Stimulated activated CD4-positive, alpha-beta T cell treated with anti-CD3 and anti-CD28 coated beads, TNF-alpha, amount 100 ng/mL, for 1 hour (primary cell): ENCODE measurements at places on chromosomes 7 and 10.

DNA sequence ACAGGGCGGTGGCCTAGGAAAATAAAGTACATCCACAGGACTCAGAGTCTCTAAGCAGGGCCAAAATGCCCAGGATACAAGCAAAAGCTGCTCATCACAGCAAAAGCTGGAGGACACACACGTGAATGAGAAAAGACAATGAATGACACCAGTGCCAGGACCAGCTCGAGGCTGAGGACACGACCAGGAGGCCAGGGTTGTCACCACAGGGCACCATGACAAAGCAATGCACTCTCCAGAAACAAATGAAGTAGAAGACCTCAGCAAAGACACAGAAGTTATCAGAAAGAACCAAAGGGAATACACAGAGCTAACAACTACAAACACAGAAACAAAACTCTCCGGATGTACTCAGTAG is 92.1 kb downstream of the FOXL3 start:
- DNase-seq: no peak

GRCh38 chr10:104324221-104324686 is 14.0 kb downstream of the ITPRIP start:
- no peak for DNase-seq

GRCh38 chr10:118102121-118102520 is 55.4 kb upstream of the RAB11FIP2 start:
- no peak for DNase-seq

DNA sequence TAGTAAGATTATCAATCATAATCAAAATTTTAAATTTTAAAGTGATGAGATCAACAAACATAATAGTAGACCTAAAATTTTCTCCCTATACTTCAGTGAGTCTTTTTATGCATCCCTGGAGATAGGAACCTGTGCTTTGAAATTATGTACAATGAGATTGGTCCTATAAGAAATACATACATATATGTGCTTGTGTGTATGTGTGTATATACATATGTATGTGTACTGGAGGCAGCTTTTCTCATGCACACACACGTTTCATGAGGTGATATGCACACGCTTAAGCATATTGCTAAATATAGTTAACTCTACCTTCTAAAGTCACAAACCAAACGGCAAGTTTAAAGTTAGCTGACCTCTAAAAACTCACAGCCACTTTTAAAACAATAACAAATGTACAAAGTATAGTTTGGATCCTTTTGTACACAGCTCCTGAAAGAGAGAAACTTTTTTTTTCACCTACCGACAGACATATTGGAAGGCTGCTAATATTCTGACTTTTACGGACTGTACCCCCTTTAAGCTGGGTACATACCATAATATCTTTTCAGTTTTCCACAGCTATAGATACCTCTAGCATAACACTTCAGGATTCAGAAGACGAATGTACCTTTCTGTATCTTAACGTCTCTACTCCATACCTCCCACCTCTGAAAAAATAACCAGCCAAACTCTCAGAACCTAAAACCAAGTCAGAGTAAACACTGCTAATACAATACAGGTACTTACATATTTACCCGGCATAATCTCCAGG is 3.3 kb downstream of the ITGB1 start:
- DNase-seq: no peak

- no peak for DNase-seq
These were observed 175.3 kb upstream of the TARP start for GRCh38 chr7:38448584-38449234.

DNA sequence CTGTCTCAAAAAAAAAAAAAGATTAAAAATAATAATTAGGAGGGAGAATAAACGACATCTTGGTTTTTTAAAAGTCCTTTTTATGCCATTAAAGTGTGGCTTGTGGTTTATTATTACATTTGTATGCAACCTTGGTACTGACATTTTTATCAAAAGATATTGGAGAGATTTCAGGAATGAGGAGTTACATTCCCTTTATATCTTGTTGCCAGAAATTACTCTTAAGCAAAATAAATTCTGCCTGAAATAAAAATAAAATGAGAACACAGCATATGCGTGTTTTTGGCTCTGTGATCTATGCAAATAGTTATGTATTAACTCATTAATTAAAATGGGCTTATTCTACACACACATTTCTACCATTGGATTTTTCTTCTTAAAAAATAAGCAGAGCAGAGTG is 202.4 kb downstream of the BICC1 start:
- DNase-seq: no peak

DNA sequence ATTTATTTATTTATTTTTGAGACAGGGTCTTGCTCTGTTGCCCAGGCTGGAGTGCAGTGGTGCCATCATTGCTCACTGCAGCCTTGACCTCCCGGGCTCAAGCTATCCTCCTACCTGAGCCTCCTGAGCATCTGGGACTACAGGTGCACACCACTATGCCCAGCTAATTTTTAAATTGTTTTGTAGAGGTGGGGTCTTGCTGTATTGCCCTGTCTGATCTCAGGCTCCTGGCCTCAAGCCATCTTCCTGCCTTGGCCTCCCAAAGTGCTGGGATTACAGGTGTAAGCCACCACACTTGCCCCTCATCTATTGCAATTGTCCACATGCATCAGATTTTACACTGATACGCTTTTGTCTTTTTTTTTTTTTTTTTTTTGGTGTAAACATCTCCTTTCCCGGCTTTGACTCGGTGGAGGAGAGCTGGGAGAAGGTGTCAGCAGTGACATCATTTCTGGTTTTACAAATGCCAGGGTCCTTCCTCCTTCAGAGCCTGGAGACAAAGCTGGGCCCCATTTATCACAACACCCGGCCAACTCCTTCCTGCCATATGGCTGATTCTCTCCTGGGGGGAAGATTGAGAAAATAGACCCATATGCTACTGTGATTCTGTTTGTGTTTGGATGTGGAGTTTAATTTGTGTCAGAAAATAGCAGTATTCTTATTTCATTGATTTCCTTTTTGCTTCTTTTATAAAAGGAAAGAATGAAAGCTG is 61.3 kb downstream of the GALNT17 start:
- DNase-seq: no peak

- no peak for DNase-seq
These were observed 19.9 kb upstream of the NEBL start for GRCh38 chr10:20916976-20917375.

GRCh38 chr7:156818133-156818532 is 74.8 kb downstream of the LMBR1 start:
- no peak for DNase-seq

GRCh38 chr7:123979876-123980275 is 53.0 kb downstream of the TMEM229A start:
- DNase-seq: no peak

DNA sequence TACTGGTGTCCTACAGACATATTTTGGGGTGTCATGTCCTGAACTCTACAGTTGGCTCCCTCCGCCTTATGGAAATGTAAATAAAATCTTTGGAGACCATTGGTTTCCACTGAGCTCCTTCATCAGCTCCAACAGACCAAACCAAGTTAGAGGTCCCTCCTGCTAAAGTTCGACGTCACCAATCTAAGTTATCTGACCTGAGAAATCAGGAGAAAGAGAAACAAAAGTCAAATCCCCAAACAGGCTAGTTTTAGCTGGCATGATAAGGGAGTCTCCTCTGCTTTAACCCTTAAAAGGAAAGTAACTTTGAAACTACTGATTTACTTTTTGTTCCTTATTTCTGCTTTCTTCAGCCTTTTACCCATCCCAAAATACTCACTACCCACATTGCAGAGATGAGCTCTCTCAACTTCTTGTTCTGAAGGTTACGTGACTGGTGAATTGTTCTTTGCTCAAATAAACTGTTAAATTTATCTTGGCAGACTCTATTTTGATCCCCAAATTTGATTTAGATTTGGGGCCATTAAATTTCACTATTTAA is 39.9 kb downstream of the AVL9 start:
- no peak for DNase-seq

DNA sequence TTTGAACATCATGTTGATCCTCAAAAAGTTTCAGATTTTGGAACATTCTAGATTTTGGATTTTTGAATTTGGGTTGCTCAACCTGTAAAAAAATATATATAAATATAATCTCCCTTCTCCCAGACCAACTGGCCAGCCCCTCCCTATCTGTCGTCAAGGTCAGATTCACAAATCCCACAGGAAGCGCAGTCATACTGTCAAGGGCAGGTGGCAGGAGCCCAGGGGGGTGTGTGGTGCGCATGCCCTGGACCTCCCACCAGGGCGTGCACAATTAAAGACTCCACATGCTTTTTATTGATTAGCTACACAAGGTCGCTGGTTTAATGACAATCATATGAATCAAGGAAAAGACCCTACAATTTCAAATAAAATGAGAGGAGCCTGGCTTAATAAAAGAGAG is 77.0 kb upstream of the EEPD1 start:
- no peak for DNase-seq

DNA sequence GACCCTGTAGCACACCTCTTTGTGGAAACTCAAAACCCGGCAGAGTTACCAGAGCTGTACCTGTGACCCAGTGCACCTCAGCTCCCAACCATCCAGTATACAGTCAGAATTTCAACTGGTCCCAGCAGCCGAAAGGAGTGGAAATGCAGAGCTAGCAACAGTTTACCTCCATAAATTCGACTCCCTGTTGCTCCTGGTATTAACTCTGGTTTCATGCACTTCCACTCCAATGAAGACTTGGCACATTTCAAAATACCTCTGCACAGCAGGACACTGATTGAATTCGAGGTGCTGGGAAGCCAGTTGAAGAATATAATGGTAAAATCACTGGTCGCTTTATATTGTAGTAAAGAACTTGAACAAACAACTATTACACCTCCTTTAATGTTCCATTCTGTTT is 17.9 kb upstream of the TIAL1 start:
- DNase-seq: no peak

GRCh38 chr10:49356181-49356580 is 39.7 kb downstream of the DRGX start:
- no peak for DNase-seq

DNA sequence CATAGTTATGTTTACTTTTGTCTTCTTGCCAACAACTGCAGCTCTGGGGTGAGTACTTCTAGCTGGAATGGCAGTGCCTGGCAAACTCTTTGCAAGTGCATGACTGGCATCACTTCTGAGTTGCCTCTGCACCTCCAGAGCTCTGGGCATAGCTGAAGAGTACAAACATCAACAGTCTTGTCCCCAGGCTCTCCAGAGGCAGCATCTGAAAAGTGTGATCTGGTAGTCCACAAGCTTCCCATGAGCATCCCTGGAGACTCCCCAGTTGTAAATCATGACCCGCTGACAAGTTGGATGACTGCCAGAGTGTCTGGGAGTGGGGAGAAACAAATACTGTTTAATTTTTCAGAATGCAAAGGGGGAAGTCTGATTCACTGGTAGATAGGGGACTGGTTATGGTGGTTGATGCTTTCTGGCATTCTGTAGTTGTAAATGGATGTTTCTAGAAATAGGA is 138.9 kb upstream of the CDK13 start:
- no peak for DNase-seq

GRCh38 chr7:875051-875450 is 1.3 kb upstream of the GET4 start:
- DNase-seq: no peak

DNA sequence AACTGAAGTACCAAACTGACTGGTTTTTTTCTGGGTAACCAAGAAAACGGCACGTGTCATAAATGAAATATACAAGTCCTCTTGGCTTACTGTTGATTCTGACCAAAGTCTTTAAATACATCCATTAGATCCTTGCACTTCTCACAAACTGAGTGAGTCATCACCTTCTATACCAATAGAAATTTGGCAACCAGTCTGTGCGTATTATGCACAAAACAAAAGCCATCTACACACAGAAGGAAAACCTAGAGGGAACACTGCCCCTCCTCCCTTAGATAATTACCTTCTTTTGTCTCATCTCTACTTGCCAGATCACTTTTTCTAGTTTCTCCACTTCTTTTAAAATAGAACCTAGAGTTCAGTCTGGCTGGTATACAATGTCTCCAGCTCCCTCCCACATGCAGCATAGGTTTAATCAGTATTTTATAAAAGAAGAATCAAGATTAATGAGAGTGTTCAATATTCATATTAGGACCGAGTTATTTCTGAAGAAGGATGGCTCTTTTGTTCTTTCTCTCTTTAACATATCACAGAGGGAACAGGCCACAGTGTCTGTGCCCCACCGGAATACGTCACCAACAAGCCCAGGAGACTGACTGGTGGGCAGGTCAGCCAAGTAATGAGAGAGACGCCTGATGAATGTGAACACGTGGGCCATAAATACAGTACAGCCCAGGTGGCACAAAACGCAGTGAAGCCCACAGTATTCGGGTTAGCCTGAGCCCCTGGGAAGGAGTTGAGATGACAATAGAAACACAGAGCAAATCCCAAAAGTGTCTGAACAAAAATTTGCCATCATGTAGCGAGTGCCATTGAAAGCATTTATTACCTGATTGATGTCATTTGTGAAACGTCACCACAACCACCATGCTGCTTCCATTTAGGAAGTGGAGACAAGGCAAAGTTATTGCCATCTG is 91.3 kb downstream of the KIAA1549 start:
- no peak for DNase-seq

DNA sequence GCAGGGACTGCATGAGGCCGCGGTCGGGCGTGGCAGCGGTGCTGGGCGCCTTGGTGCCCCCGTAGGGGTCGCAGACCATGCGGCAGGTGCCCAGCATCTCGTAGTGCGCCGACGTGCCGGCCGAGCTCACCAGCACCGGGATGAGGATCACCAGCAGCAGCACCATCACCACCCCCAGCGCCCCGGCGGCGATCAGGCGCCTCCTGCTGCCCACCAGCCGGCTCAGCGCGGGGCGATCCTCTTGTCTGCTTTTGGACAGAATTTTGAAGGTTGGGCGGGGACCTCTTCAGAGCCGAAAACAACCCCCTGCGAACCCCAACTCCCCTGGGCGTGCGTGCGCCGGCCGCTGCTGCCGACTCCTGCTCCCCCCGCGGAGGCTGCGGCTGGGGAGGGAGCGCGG is 779 bp downstream of the C1QL3 start:
- DNase-seq: no peak

GRCh38 chr7:41170466-41170865 is 532.4 kb downstream of the INHBA start:
- DNase-seq: no peak

DNA sequence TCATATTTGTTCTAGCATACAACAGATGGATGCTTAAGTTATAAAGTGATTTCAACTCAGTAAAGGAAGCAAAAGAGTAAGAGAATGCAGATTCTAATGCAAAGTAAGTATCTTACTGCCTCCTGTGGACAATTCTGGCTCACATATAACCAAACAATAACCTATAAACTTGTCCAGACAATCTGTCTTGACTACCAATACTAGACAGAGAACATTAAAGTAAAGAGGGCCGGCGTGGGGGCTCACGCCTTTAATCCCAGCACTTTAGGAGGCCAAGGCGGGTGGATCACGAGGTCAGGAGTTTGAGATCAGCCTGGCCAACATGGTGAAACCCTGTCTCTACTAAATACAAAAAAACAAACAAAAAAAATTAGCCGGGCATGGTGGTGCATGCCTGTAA is 329.3 kb downstream of the CACNA2D1 start:
- DNase-seq: no peak

DNA sequence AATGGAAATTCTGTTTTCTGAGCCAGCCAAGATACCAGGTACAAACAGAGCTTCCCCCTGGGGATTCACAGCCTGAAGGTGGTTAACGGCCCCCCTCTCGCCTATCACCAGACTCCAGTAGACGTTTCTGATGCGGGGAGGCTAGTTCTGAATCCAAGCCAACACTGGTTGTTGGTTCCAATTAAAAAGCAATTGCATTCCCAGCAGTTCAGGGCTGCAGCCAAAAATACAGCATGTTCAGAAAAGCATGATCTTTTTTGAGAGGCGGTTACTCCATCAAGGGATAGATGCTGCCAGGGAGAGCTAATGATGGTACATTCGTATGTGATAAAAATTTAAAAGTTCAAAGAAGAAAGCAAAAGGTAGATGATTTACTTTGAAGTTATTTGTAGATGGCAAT is 481.0 kb downstream of the GALNT17 start:
- no peak for DNase-seq
